ENCODE measurements at places on chromosomes 2 and 18.

GRCh38 chr2:180520206-180520605 is 460.2 kb upstream of the UBE2E3 start:
- no peak for DNase-seq

- no peak for DNase-seq
Observed at GRCh38 chr2:25470806-25471205, 129.1 kb upstream of the DNMT3A start.

DNA sequence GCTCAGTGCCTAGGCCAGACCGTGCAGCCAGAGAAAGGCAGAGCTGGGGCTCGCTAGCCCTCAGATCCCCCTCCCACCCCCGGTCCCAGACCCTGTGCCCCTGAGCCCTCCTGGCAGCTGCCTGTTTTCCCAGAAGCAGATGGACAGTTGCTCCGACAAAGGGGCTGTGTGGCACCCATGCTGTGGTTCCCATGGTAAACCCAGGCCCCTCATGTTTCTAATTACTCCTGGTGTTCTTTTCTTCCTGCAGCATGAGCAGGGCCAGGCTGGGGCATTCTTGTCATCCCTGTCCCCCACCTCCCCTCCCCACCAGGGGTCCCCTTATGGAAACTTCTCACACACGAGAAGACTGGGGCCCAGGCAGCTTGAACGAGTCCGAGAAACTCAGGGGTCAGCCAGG is 269.6 kb downstream of the HAUS1 start:
- DNase-seq: no peak

GRCh38 chr2:188599140-188599539 is 307.5 kb downstream of the GULP1 start:
- DNase-seq: peak; percentile 6

- no peak for DNase-seq
Observed at GRCh38 chr18:21196426-21196825, 45.6 kb upstream of the GREB1L start.

GRCh38 chr2:109335631-109336176 is 206.7 kb downstream of the SH3RF3 start:
- DNase-seq: no peak

GRCh38 chr18:72542342-72542741 is 1.8 kb downstream of the CBLN2 start:
- DNase-seq: no peak

- no peak for DNase-seq
Observed at GRCh38 chr18:70028084-70028483, 80.4 kb upstream of the CD226 start.

GRCh38 chr2:36369163-36369562 is 13.6 kb downstream of the CRIM1 start:
- DNase-seq: no peak

GRCh38 chr2:217277646-217278398 is 418.0 kb upstream of the TNP1 start:
- DNase-seq: no peak

GRCh38 chr2:155997538-155997937 is 335.0 kb downstream of the NR4A2 start:
- no peak for DNase-seq

- no peak for DNase-seq
Observed at GRCh38 chr18:49682173-49682802, 120.4 kb downstream of the LIPG start.

All from HEK293T (cell line).